ENCODE measurements at places on chromosomes 2 and 18. TPM values are rescaled to one million over a fixed set of nuclear protein-coding genes. Genes with fewer than 3 reads are reported as not detected.

The IKZF2 gene
- total RNA-seq = 0.29 TPM

The IL1RL2 gene
- not detected for total RNA-seq

The EPB41L3 gene
- 0.02 TPM for total RNA-seq

The ARHGAP15 gene
- total RNA-seq = not detected

The ITGB1BP1 gene
- 170 TPM for total RNA-seq

The CASP10 gene
- 2.4 TPM for total RNA-seq

The SIGLEC15 gene
- 0.06 TPM for total RNA-seq

The LDLRAD4 gene
- 2.8 TPM for total RNA-seq

The TMEM18 gene
- 34.6 TPM for total RNA-seq

The SLC8A1 gene
- total RNA-seq = 0.20 TPM

The C1GALT1C1L gene
- total RNA-seq = 2.6 TPM

The DIPK1C gene
- total RNA-seq = not detected

The ARHGEF33 gene
- total RNA-seq = 0.16 TPM

The WDSUB1 gene
- total RNA-seq = 7.7 TPM

The GREB1 gene
- 2.3 TPM for total RNA-seq

The FER1L5 gene
- not detected for total RNA-seq

The DES gene
- 0.27 TPM for total RNA-seq

The POTEJ gene
- total RNA-seq = not detected

The CBLN2 gene
- total RNA-seq = 0.05 TPM

The HOXD13 gene
- 0.18 TPM for total RNA-seq

The VPS4B gene
- total RNA-seq = 21.6 TPM

The CCDC68 gene
- total RNA-seq = 4.8 TPM

The SIX3 gene
- 4.1 TPM for total RNA-seq

The C1D gene
- 32.5 TPM for total RNA-seq

The C2orf15 gene
- 0.51 TPM for total RNA-seq

The ABCG5 gene
- not detected for total RNA-seq

The UGT1A4 gene
- not detected for total RNA-seq

The EGR4 gene
- 0.19 TPM for total RNA-seq

The ACADL gene
- total RNA-seq = not detected

The ERFE gene
- 7.6 TPM for total RNA-seq

The RAD51AP2 gene
- not detected for total RNA-seq

The TMEM247 gene
- not detected for total RNA-seq

The MLPH gene
- total RNA-seq = 335 TPM

The RAB6C gene
- not detected for total RNA-seq

The C2orf92 gene
- total RNA-seq = 0.72 TPM

The PROM2 gene
- total RNA-seq = not detected

The POTEC gene
- not detected for total RNA-seq

The SRSF7 gene
- total RNA-seq = 297 TPM

The DQX1 gene
- total RNA-seq = 0.14 TPM

The TMEM198 gene
- total RNA-seq = 0.62 TPM

The SCYGR5 gene
- total RNA-seq = not detected

The CAVIN2 gene
- total RNA-seq = 45.9 TPM

The CXCR1 gene
- total RNA-seq = not detected

The RTKN gene
- total RNA-seq = 22.4 TPM

The CEP68 gene
- 12.2 TPM for total RNA-seq

The FAM117B gene
- 1.4 TPM for total RNA-seq

The NCKAP1 gene
- total RNA-seq = 87.3 TPM

The RNF25 gene
- 51.5 TPM for total RNA-seq

The UBXN4 gene
- total RNA-seq = 43.1 TPM

The SPDYA gene
- 0.26 TPM for total RNA-seq

The DSC2 gene
- 1.00 TPM for total RNA-seq

The REG3G gene
- total RNA-seq = not detected
